ENCODE measurements at places on chromosomes 2 and 18.

- DNase-seq: no peak
These were observed 1.4 kb upstream of the NRP2 start for GRCh38 chr2:205680903-205681302.

DNA sequence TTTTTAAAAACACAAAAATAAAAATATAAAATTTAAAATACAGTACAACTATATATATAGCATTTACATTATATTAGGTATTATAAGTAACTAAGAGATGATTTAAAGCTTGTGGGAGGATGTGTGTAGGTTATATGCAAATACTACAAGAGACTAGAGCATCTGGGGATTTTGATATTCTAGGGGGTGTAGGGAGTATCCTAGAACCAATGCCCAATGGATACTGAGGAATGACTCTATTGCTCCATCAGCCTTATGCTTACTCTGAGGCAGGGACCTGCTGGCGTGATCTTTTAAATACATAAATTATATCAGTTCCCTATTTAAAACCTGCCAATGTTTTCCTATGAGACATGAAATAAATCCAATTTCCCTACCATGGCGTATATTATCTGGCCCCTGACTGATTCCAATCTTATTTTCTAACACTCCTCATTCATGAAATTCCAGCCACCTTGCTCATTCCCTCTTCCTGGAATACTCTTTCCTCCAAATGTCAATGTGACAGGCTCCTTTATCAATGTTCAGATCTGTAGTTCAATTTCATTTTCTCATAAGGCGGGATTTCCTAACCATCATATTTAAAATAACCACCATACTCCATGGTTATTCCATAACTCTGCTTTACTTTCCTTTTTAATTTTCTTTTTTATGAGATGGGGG lies 22.2 kb downstream of the SP3 start:
- DNase-seq: no peak

GRCh38 chr2:53958443-53958842 lies 12.3 kb downstream of the PSME4 start:
- no peak for DNase-seq

DNA sequence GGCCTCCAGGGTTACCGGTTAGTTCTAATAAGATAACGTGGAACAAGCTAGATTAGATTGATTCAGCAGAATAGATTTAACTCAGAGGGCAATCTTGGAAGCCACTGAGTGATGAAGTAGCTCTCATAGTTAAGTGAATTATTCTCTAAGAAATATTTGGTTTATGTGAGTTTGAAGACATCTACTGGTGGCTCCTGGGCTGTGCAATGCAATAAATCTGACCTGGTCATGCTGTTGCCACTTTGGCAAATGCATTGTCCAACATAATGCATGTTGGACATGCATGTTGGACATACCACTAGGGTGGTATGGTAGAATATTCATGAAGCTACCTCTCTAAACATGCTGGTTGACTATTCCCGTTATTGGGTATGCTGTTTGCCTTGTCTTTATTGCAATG lies 493.7 kb upstream of the VRK2 start:
- no peak for DNase-seq
